ENCODE measurements at places on chromosomes 1 and 21.

DNA sequence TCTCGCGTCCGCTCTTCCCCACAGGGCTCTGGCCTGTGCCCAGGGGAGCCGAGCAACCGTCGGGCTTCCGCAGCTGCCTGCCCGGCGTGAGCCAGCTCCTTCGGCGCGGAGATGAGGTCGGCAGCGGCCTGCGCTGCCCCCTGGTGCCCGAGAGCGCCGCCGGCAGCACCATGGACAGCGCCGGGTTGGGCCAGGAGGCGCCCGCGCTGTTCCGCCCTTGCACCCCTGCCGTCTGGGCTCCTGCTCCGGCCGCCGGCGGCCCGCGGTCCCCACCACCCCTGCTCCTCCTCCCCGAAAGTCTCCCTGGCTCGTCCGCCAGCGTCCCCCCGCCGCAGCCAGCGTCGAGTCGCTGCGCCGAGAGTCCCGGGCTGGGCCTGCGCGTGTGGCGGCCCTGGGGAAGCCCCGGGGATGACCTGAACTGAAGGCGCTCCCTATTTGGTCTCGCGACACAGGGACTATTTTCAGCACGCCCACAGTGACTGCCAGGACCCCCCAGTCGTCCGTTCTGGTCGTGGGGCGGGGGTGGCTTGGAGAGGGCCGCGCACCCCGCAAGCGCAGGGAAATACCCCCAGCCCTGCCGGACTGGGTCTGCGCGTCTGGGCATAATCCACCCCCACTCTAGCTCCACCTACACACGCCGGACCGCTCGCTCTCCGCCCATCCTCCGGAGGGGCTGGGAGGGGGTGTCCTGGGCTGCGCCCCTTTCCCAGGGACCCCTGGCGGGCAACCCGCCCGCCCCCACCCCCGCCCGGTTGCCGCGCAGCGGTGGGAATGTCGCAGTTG lies 1.3 kb downstream of the HES3 start:
- DNase-seq = peak; percentile 75

GRCh38 chr21:45019076-45019886 lies 55.1 kb upstream of the ADARB1 start:
- no peak for DNase-seq

GRCh38 chr1:114668784-114669561 lies 876 bp downstream of the DENND2C start:
- DNase-seq = peak; percentile 7

- DNase-seq = no peak
Measured at GRCh38 chr1:8318436-8318835, 522 bp downstream of the SLC45A1 start.
